Activated CD4-positive, alpha-beta memory T cell treated with anti-CD3 and anti-CD28 coated beads for 36 hours (primary cell): ENCODE measurements at places on chromosomes 3 and 15.

- no peak for DNase-seq
These were observed 32.1 kb downstream of the CYFIP1 start for GRCh38 chr15:22948056-22948455.

DNA sequence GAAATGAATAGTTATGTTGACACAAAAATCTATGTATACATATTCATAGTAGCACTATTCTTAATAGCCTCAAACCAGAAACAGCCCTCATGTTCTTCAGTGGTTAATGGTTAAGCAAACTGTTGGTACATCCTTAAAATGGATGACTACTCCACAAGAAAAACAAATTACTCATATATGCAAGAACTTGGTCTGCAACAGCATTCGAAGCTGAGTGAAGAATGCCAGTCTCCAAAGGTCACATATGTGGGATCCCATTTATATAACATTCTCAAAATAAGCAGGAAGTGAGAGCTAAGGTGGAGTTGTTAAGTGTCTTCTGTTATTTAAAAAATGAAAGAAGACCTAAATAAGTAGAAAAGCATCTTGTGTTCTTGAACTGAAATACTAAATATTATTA lies 365.7 kb downstream of the GABRG3 start:
- no peak for DNase-seq

GRCh38 chr3:133472889-133473288 lies 73.0 kb downstream of the BFSP2 start:
- DNase-seq: no peak

- peak; percentile 75 for DNase-seq
These were observed 19.9 kb upstream of the TATDN2 start for GRCh38 chr3:10228248-10228950.

DNA sequence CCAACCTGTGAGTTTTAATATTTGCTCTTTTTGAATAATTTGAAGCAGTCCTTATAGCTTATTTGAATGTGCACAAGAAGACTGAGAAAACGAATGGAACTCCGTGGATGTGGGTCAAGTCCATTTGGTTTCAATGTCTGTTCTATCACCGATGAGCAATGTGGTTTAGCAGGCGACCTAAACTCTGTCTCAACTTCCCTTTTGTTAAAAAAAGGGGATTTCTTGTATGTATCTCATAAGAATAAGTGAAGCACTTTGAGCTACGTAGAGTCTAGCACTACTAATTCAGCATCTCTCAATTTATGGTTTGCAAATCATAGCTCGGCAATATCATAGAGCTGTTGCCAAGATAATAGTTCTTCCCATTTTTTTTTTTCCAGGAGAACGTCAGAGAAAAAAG lies 4.6 kb upstream of the SKIL start:
- DNase-seq: no peak

GRCh38 chr15:51775967-51776816 lies 24.8 kb downstream of the TMOD2 start:
- DNase-seq: peak; percentile 58

DNA sequence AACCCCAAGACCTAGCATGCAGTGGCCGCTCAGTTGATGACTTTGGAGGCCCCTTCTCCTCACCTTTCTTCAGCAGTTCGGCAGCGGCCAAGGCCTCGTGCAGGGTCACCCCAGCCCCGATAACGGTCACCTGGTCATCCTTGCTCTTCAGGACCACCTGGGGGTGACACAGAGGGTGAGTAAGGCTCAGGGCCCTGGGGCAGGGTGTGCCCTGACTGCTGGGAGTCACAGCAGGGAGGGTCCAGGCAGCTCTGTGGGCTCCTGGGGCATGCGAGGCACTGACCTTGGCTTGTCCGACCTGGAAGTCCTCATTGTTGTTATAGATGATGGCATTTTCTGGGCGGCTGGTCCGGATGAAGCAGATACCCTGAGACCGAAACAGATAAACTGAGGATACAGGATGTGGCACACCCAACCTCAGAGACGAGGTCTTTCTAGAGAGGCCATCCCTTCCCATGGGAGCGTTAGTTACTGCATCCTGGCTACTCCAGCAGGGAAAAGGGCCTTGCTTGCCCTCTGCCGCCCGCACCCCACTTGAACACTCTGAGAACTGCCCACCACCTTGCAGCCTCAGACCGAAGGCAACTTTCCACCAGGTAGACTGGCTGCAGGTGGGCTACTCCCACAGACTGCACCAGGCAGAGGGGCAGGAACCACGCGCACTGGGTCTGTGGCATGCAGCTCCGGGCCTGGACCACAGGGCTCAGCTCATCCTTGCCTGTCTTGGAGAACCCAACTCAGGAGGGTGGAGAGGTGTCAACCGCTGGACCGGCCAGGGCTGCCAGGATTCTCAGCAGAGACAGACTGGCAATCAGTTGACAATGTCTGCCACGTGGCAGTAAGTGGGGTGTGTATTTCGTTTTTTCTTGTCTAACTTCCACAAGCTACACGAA lies 27.6 kb downstream of the TKT start:
- no peak for DNase-seq

DNA sequence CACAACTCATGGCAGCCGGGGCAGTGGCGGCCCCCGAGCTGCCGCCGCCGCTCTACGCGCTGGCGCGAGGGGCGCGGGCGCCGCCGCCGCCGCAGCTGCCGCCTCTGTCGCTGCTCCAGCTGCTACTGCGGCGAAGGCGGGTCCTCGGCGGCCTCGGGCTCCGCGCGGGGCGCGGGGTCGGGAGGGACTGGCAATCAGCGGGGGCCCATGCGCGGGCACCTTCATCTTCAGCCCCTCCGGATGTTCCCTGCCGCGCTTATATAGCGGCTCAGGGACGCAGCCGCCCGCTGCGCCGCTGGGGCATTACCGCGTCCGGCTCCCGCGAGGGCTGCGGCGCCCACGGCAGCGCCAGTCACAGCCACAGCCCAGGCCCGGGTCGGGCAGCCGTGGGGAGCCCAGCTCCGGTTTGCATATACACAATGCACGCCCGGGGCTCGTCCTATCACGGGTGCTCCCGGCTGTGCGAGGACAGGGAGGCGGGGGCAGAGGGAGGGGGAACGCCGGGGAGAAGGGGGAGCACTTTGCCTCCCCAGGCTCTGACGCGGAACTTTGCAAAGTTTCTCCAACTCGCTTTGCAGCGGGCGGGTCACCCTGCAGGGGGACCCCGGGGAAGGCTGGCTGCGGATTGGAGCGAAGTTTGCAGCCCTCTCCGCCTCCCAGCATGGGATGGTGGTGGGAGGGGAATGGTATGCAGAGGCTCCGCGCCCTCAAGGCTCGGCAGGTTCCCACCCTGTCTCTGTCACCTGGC lies at the start of gene VGLL3:
Gene VGLL3 (minus strand): TSS at position 416 of the 748 bp plus-strand sequence. CDS start 406 bp downstream, at position 10.
- DNase-seq: peak; percentile 8

DNA sequence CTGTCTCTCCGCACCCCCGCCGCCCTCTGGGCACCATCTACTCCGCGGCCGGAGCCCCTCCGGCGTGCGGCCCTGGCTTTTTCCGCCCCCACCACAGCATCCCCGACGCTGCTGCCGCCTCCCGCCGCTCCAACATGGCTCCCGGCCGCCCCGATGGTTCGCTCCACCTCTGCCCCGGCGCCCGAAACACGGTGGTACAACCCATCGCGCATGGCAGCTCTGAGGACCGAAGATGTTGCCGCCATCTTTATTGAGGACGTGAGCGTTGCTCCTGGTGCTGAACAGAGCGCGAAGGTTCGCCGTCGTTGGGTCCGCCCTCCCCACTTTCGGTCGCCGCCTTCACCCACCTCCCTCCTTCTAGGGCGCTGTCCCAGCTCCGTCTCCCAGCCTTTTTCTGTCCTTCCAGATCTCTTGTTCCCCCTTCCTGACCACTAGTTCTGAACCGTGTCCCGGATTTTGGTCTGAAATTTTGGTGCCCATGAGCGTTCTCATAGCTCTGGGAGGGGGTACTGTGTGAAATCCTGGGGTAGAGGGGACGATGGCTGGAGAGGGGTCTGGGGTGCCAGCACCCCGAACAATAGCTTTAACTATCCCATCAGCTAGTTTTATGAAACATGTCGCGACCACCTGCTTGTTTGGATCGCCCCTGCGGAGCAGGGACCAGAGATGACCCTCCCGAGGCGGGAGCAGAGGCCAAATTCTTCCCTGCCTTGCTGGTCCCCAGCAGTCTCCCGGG lies at the start of gene CELSR3:
Gene CELSR3 (minus strand): TSS at position 134 of the 736 bp plus-strand sequence. CDS start 252 bp downstream, outside the sequence.
- peak; percentile 83 for DNase-seq

DNA sequence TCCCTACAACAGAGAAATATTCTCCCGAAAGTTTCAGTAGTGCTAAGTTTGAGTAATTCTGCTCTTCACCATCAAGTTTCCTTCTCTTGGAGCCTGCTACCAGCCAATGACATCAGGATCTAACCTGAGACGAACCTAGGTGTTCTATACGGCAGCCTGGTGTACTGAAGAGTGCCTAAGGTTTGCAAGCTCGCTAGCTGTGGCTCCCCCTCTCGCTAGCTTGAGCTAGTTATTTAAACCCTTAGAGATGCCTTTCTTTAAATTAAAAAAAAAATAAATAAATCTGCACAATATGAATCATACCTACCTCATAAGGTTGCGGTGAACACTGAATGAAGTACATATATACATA lies 1.4 kb upstream of the COL8A1 start:
- no peak for DNase-seq

DNA sequence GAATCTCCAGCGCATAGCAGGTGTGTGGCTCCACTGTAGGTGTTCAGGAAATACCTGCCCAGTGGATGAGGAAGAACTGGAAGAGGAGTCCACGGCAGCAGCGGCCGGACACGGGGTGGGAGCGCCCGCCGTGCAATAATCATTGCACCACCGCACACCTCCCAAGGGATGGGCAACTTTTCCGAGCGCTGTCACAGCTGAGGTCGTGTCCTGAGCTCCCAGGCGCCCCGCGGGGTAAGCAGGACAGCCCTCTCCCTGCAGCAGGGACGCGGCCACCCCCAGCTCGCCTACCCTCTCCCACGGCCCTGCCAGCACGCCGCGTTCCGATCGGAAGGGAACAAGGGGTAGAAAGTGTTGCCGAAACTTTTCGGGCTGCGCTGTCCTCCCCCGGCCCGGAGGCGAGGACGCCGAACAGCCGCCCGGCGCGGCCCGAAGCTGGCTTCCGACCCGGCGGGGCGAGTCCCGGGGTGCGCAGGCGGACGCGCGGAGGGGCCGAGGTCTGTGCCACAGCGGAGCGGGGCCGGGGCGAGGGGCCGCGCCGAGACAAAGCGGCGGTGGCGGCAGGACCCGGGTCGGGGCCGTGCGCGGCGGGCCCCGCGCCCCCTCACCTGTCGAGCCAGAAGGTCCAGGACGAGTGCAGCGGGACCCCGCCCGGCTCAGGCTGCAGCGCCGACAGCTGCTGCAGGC lies 475 bp downstream of the EIF4E3 start:
- peak; percentile 51 for DNase-seq

- no peak for DNase-seq
These were observed 667.9 kb upstream of the CFAP20DC start for GRCh38 chr3:59717679-59718205.

- no peak for DNase-seq
These were observed 359.7 kb upstream of the ROPN1 start for GRCh38 chr3:124351430-124352148.

GRCh38 chr3:50587373-50587772 lies 18.1 kb downstream of the HEMK1 start:
- peak; percentile 38 for DNase-seq

- DNase-seq: no peak
These were observed 226.3 kb upstream of the MRPL3 start for GRCh38 chr3:131728898-131729642.

- no peak for DNase-seq
These were observed 20.4 kb downstream of the ARPP21 start for GRCh38 chr3:35659768-35660167.

DNA sequence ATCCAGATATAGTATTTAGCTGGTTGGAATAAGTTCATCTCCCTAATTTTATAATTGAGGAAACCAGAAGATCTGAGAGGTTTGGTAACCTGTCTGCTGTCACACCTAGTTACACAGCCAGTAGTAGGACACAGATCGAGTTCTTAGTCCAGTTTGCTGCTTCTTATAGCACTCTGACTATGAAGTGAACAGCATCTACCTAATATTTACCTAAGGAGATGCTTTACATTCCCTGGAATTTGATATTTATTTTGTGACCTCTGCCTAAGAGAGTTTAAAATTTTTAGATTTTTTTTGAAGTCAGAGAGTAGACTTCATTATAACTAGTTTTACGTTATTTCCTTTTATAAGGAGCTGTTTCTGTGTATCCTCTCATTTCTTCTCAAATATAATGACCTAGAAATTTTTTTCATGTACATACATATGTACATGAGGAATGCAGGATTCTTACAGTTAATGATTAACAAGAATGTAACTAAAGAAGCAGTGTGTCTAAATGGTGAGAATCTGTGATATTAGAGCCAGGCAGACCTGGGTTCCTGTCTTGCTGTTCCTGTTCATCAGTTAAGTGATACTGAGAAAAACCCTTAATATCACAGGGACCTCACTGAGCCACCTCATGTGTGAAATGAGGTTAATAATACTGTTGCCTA lies 4.3 kb downstream of the ARHGEF26 start:
- DNase-seq: no peak

GRCh38 chr15:71294911-71295602 lies 179.8 kb downstream of the THSD4 start:
- peak; percentile 8 for DNase-seq

DNA sequence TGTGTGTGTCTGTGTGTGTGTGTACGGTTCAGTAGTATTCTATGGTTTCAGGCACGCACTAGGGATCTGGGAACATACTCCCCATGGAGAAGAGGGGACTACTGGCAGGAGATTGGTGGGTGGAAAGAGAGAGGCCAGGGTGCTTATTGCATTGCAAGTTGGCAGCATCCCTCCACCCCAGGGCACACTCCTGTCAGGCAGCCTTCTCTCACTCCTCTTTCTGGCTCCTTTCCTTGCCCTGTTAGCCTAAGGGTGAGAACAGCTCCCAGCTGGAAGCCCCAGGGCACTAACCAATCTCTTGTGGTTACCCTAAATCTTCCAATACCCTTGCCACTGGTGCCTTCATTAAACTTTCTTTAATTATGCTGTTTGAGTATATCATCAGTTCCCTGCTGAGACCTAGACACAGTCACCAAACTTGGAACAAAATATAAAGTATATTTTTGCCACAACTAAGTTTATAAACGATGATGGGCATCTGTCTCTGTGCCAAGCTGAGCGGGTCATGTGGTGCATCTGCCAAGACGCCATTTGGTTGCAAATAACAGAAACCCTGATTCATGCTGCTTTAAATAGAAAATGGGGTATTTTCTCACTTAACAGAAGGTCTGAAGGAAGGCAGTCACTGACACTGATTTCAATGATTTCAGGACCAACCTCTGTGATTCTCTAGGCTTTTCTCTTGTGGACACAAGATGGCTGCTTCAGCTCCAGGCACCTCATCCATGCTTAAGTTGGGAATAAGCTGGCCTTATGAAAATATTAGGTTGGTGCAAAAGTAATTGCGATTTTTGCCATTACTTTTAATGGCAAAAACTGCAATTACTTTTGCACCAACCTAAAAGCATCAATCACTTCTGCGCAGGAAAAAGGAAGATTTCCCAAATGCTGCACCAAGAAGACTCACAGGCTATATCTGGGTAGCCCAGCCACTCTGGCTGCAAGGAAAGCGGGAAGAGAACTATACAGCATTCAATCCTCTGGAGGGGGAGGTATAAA lies 476.9 kb upstream of the PROK2 start:
- no peak for DNase-seq
